ENCODE measurements at places on chromosomes 2 and 18.

DNA sequence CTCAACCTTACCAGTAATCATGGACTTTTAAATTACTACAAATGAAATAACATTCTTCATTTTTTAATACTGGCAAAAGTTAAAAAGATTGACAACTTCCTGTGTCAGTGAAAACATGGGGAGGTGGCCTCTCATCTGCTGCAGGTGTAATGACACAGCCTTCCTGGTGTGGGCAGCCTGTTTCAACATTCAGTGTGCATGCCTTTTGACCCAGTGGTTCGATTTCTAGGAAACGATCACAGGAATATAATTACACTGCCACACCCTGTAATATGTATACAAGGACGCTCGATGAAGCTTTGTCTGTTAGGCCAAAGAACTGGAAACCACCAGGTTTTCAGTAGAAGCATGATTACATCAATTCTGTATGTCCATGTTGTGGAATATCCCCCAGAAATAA lies 68.7 kb downstream of the MTHFD2 start:
- DNase-seq = no peak

- no peak for DNase-seq
Measured at GRCh38 chr18:79405781-79406575, 10.2 kb downstream of the NFATC1 start.

DNA sequence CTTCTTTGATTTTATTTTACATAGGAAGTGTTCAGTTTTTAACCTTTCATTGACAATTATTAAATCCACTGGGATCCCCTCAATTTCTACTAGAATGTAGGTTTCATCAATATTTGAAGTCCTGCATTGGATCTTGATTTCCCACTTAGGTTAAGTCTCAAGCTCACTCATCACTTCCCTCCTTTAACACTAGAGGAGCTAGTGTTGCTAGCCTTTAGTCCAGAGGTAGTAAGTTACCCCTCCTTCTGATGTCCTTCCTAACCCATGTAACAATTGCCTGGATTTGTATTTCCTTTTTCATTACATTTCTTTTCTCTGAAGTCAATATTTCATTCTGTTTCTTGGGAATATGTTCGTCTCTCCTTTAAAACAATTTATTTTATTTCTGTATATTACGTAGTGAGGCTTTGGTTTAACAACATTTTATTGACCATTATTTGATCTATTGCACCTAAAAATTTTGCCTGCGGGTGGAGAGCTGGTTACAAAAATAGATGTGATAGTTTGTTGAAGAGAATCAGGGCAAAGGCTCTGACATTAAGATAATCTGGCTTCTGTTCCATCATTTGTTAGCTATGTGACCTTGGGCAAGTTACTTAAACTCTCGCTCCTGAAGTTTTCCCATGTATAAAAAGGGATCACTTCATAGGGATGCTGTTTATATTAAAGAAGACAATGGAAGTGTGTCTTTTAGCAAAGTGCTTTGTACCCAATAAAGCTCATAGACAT lies 833.0 kb downstream of the SLC4A3 start:
- DNase-seq = no peak

DNA sequence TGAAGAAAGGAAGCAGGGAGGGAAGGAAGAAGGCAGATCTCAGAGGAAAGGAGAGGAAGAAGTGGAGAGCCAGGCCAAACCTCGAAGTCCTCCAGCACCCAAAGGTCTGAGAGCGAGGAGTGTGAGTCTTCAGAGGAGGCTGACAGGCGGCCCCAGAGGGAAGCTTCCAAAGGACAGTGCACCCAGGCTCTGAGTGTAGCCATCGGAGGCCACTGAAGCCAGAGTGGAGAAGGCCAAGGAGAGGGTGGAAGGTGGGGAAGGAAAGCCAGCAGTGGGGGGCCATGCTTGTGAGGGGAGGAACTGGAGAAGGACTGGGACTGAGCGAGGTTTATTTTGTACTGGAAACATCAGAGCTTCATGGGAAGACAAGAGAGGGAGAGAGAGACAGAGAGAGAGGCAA lies 6.0 kb downstream of the ATP6V1B1 start:
- DNase-seq = no peak

- DNase-seq = no peak
Measured at GRCh38 chr2:182404092-182404491, 22.7 kb downstream of the PDE1A start.

GRCh38 chr2:134413430-134413829 lies 159.6 kb downstream of the MGAT5 start:
- no peak for DNase-seq

- DNase-seq = no peak
Measured at GRCh38 chr18:37395631-37396030, 170.0 kb downstream of the CELF4 start.

DNA sequence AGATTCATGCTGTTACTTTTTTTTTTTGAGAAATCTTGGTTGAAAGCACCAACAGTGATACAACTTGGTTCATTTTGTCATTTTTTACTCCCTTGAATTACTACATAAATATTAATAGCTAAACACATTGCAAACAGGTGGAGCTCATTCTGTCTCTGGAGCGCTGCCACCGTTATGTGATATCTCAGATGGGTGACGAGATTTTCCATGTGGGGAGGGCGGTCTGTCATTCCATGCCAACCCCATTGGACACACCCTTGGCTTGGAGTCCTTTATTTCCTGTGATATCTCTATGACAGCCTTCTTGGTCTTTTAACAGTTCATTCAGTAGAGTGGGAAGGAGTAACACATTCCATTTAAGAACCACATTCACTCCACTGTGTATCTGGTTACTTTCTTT lies 794.8 kb downstream of the SATB2 start:
- no peak for DNase-seq
